Stimulated activated CD4-positive, alpha-beta T cell treated with anti-CD3 and anti-CD28 coated beads, Interleukin-15, amount 100 ng/mL, for 48 hours (primary cell): ENCODE measurements at places on chromosomes 1 and 21.

GRCh38 chr1:204513117-204513716 lies 3.0 kb upstream of the MDM4 start:
- DNase-seq, result no peak

- no peak for DNase-seq
Measured at GRCh38 chr1:227786673-227787512, 28.6 kb upstream of the PRSS38 start.

DNA sequence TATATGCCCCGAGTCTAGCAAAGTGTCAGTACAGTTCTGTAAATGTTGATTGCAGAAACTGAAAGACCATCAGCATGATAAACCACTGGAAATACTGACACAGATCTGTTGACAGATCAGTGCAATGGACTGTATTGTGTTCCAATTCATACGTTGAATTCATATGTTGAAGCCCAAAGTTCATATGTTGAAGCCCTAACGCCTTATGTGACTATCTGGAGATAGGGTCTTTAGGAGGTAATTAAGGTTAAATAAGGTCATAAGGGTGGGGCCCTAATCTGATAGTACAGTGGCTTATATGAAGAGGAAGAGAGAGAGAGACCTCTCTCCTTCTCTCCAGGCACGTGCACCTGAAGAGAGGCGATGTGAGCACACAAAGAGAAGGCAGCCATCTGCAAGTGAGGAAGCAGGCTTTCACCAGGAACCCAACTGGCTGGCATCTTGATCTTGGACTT lies 144.7 kb downstream of the MRPL39 start:
- DNase-seq, result no peak

- no peak for DNase-seq
Measured at GRCh38 chr1:97826820-97827219, 94.0 kb downstream of the DPYD start.

- DNase-seq, result no peak
Measured at GRCh38 chr1:209630383-209631225, 21.6 kb downstream of the LAMB3 start.

GRCh38 chr1:54887665-54888071 lies 673 bp upstream of the DHCR24 start:
- DNase-seq, result no peak

- DNase-seq, result no peak
Measured at GRCh38 chr1:44571712-44572571, 102.3 kb downstream of the TMEM53 start.

DNA sequence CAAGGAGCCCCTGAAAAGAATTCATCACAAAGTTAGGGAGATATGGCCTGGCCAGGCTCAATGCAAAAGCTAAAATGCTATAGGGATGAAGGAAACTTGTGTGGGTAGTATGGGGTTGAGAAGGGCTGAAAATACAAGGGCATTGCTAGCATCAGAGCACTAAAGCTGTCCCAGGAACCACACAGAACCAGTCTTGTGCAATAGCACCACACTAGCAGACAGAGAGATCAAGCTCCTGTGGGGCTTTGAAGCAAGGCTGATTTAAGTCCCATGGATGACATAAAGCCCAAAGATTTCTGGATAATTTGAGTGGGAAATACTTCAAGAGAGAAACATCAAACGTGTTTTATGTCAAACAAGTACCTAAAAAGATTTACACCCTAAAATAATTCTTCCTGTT lies 97.1 kb downstream of the VAV3 start:
- no peak for DNase-seq

GRCh38 chr1:210373878-210374599 lies 45.3 kb downstream of the HHAT start:
- DNase-seq, result peak; percentile 72

- DNase-seq, result no peak
Measured at GRCh38 chr1:244205171-244205570, 154.1 kb downstream of the ZBTB18 start.

GRCh38 chr1:183200451-183200850 lies 14.4 kb downstream of the LAMC2 start:
- no peak for DNase-seq

- no peak for DNase-seq
Measured at GRCh38 chr21:32340863-32341848, 42.5 kb downstream of the MRAP start.

DNA sequence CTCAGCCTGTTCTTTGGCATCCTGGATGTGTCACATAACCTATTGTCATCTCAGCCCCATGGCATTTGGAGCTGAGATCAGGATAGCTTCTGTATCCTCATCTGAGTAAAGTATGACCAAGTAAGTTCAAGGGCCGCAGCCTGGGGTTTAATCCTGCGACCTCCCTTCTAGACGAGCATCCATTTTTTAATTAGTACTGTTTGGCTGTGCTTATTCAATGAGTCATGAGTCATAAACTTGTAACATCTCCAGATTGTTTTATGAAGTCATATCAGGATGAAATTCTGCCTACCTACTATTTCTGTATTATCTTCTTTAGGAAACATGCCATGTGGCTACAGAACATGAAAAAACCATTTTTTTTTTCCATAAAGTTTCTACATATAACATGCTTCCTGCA lies 119.1 kb downstream of the ERG start:
- no peak for DNase-seq

GRCh38 chr1:11893907-11894251 lies 32.3 kb downstream of the KIAA2013 start:
- DNase-seq, result peak; percentile 43

DNA sequence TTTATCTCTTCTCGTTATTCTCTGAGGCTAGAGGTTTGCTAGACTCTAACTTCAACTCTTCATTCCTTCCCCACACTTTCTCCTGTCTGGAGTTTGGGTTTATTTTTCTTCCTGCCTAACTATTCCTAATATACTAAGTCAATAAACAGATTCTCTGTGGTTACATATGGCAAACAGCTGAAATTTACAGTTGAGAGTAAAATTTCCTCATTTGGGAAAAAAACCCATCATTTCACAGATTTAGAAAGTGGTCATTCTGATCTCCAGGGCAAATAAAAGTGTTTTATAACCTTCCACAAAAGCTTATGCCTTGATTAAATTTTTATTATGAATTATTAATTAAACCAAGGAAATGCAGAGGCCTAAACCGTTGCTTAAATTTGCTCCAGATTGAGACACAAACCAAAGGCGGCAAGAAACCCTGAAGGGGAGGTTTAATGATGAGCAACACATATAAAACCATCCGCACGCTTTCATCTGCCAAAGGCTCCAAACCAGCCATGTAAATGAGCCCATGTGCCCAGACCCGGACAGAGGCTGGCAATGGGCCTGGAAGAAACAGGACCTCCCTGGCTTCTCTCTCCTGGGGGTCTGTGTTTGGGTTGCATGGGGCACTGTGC lies 201.7 kb upstream of the LMO4 start:
- no peak for DNase-seq

DNA sequence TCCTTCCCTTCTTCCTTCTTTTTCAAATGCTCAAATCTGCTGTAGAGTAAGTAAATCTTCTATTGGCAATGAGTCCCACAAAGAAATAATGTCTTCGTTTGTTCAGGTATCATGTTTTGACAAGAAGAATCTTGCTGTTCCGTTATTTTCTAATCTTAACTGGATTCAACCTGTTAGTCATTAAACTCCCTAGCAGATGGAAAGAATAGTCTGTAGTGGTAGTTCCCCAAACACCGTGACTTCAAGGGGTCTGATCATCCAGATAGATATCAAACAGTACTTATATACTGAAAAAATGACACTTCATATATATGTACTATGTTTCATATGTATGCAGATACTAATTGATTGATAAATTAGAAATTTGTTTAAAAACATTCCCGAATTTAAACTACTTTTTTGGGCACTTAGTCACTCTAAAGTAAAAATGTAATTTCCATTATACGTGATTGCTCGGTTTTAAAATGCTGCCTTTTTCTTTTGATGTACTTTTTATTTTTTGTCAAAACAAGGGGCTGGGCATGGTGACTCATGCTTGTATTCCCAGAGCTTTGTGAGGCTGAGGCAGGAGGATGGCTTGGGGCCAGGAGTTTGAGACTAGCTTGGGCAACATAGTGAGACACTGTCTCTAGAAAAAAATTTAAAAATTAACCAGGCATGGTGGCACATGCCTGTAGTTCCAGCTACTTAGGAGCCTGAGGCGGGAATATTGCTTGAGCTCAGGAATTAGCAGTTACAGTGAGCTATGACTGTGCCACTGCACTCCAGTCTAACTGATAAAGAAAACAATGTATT lies 335.7 kb upstream of the SNX7 start:
- DNase-seq, result no peak

DNA sequence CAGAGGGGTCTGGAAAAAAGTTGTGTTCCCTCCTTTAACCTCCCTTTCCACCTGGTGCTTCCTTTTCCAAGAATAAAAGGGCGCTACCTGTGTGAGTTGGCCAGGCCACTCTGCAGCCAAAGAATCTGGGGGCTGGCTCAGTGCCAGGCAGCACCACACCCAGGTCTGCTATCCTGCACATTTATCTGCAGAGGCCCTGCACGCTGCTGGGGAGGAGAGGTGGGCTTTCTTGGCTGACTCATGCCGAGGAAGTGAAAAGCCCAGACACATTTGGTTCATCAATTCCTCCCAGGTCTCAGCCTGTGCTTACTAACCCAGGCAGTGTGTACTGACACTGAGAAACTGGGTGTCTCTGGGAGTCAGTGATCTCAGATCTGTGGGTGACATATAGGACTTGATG lies 79.8 kb upstream of the F3 start:
- DNase-seq, result no peak

DNA sequence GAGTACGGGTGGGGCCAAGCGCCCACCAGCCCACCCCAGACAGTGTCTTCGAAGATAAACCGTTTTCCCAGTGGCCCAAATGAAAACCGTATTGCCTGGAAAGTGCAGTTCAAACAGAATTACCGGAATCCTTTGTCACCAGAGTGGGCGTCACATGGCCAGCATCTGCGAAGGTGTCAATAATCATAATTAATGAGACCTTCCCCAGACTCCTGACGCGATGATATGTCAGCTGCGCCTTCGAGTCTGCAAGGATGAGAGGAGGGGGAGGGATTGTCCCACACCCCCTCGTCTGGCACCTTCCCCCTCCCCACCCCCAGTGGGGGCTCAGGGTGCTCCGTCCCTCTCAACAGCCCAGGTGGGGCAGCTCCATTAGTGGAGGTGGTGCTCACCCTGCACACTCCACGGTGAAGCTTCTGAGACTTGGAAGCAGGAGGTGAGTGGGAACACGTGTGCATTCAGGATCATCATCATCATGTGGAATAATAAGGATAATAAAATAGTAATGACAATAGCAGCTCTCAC lies 215.1 kb downstream of the PTPRU start:
- no peak for DNase-seq

GRCh38 chr1:168396940-168397684 lies 116.4 kb downstream of the TBX19 start:
- no peak for DNase-seq

DNA sequence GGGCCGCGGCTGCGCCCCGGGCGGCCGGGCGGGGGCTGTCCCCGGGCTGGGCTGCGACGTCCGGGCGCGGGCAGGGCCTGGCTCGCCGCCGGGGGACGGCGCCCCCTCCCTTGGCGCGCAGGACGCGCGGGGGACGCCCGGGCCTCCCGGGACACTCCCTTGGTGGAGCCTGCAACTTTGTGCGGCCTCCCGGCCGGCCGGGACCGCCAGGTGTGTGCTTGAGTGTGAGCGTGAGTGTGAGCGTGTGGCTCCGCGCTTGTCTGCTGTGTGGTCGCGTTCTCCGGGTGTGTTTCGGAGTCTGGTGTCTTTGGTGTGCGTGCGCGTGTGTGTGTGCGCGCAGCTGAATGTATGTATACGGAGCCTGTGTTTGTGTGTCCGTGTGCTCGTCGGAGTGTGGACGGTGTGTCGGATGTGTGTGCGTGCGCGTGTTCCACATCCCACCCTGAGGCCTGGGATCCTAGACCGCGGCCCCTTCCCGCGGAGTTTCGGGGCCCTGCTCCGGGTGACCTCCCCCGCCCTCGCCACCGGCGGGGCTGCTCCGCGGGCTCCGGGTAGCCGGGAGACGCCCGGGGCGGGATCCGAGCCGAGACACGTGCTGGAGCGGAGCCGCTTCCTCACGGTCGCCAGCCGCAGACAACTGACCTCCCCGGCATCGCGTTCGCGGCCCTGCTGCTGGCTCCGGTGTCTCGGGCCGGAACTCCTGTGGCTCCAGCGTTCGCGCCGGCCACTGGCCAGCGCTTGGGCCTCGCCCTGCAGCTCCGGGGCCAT lies 1.7 kb downstream of the PTPRU start:
- DNase-seq, result no peak

DNA sequence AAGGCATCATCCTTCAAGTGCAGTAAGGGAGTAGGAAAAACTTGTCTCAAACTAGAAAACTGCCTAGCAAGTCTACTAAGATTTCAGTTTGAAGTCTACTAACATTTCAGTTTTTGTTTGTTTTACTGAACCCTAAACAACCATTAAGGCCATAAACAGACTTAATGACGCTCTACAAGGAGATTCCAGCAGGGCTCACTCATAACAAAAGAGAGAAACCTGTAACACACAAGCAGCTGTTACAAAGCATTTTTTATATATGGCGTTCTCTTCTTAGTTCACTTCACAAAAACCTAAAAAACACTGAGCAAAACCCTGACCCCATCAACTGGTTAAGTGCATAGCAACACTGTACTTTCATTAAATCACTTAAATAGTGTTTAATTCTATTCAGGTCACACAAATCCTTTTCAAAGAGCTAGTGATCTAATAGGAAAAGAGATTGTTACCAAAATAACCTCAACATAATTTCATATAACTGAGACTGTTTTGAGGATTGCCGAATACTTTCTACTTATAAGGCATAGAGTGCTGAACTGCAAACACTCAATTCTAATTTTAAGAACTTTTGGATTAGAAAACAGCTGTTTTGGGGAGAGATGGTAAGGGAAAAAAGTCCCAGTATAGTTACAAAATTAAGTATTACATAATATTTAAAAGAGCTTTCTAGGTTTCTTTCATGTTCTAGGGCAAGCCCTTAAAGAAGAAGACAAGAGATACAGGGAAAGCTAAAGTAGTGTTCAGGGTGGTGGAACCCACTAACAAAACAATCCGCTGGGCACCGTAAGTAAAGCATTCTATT lies 1.4 kb downstream of the B3GALNT2 start:
- no peak for DNase-seq

- no peak for DNase-seq
Measured at GRCh38 chr1:200306944-200307754, 102.7 kb downstream of the ZNF281 start.

DNA sequence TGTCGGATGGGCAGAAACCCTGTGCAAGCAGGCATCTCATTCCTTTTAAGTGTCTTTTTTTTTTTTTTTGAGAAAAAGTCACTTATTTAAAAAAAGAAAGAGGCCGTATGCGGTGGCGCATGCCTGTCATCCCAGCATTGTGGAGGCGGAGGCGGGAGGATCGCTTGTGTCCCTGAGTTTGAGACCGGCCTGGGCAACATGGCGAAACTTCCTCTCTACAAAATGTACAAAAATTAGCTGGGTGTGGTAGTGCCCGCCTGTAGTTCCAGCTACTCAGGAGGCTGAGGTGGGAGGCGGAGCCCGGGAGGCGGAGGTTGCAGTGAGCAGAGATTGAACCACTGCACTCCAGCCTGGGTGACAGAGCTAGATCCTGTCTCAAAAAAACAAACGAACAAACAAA lies 1.7 kb downstream of the GPR137B start:
- no peak for DNase-seq

GRCh38 chr1:16119504-16119903 lies 36.4 kb downstream of the EPHA2 start:
- DNase-seq, result no peak
